Stomach (tissue), 19 donors: ENCODE measurements at places on chromosomes 2 and 18.

GRCh38 chr2:223585666-223586065 is 16.5 kb downstream of the SCG2 start:
- no peak for DNase-seq

DNA sequence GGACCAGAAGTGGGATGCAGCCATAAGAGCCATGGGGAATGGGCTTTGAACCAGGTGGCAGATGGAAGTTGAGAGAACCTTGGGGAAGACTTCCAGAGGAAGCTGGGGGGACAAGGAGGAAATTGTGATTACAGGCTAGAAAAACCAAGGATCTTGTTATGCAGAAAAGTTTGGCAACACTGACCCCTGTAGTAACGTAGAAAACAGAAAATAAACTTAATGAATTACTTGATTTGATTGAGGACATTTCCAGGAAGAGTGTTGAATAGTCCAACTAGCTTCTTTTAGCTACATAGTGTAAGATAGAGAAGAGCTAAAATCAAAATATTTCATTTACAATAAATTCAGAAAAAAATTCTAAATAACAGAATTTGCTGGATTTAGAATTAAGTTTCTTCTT is 91.9 kb upstream of the GPC1 start:
- DNase-seq = no peak

DNA sequence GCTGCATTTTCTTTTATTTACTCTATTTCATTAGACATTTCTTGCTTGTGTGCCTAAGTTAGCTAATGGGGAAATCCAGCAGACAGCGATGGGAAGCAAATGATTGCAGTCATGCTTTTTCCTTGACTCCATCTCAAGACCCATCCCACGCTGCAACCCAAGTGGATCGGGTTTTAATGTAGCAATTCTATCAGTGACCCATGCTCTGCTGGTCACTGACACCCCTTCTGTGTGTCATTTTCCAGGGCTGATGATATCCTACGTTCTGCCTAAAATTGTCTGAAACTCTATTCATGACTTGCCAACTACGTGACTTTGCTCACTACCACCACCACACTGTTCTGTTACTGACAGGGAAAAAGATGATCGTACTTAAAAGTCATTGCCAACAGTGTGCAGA is 129.8 kb downstream of the CCBE1 start:
- peak; percentile 30 for DNase-seq

- DNase-seq = peak; percentile 59
Measured at GRCh38 chr2:78263571-78263970, 741.4 kb upstream of the LRRTM4 start.

- no peak for DNase-seq
Measured at GRCh38 chr2:45275806-45276205, 266.6 kb upstream of the SIX2 start.

- DNase-seq = no peak
Measured at GRCh38 chr18:69209761-69210160, 190.9 kb upstream of the DOK6 start.

DNA sequence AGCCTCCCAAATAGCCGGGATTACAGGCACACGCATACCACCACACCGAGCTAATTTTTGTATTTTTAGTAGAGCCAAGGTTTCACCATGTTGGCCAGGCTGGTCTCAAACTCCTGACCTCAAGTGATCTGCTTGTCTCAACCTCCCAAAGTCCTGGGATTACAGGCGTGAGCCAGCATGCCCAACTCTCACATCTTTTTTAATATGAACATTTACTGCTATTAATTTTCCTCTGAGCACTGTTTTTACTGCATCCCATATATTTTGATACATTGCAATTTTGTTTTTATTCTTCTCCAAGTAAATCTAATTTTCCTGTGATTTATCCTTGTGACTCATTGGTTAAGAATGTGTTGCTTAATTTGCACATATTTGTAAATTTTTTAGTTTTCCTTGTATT is 9.5 kb upstream of the TANK start:
- DNase-seq = no peak

- DNase-seq = no peak
Measured at GRCh38 chr2:128498589-128498988, 179.9 kb upstream of the HS6ST1 start.

DNA sequence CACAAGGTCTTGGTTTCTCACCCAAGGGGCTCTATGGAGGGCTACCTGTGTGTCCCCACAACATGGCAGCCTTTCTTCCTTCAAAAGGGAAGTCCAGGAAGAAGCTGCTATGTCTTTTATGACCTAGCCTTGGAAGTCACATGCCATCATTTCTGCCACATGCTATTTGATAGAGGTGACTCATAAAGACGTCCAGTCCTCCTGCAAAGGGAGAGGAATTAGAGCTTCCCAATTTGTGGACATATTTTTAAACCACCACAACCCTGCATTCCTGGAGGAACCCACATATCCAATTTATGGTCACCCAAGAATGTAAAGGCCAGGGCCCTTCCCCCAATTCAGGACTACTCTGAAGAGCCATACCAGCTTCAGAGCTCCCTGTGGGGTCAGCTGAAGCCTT is 246.2 kb downstream of the CYP26B1 start:
- DNase-seq = no peak

DNA sequence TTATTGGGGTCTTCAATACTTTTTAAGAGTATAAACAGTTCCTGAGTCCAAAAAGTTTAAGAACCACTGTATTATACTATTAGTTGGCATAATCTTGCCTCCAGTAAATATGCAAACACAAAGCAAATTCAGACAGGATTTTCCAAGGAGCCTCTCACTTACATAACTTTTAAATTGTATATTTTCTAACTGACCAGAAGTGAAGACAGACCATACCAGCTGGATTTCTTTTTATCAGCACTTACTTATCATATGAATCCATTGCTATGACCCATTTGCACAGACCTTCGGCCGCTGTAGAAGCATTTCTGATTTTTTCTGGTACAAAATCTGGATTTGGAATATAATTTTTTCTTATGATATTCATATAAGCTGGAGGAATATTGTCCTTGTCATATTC is 200.1 kb downstream of the SLC39A10 start:
- no peak for DNase-seq

DNA sequence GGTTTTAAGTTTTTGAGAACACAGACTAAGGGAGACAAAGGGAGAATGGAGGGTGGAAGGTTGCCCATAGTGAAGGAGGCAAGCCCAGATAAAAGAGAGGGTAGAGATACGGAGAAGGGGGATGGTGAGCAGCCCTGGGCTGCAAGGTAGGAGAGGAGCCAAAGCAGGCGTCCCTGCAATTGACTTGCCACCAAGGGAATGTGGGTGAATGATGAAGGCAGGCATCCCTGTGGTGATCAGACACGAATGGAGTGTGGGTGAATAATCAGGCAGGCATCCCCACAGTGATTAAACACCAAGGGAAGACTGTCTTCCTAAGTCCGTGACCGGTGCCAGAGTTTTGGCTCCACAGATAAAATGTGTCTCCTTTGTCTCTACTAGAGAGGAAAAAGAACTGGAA is 16.5 kb upstream of the ALPK2 start:
- DNase-seq = no peak

- DNase-seq = no peak
Measured at GRCh38 chr2:53768242-53768542, 588 bp downstream of the CHAC2 start.

DNA sequence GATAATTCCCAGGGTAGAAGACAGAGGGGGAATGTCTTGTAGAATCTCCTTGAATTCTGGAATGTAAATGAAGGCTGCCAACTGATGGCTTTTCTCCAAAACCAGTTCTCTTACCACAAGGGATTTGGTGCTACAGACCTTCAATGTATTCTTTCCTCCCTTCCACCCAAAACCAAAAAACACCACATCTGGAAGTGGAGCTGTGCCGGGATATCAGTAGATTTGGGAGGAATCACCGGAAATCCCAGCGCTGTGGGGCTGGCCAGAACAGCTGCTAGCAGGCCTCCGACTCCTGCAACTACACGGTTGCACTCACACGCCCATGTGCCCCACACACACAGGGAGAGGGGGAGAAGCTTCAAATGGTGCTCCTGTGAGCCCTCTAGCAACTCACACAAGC is 45.7 kb downstream of the RPL31 start:
- no peak for DNase-seq

DNA sequence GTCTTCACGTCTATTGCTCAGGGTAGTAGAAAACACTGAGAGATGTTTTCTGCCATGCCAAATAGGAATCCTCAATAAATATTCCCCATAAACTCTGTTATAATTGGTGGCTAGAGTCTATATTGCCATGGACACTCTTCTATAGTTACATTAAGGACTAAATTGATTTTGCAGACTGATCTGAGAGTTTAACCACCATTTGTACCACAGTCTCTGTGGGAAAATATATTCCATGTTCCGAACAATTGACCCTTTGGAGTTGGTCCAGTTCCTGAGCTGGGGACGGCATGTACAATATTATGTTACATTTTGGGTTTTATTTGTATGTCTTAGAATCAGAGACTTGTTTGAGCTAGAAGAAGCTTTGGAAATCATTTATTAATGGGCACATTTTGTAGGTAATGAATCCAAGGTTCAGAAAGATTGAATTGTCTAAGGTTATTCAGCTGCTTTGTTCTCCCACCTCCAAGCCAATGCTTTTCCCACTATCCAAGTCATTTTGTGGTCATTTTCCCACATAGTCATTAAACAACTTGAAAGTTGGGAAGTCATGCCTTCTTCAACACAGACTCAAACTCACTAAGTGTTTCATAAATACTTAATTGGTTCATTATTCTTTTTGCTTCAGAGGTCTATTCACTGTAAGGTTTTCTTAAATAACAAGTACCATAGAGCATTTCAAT is 5.1 kb upstream of the PPP1CB start:
- no peak for DNase-seq

- no peak for DNase-seq
Measured at GRCh38 chr18:74898965-74899364, 301.3 kb downstream of the ZNF407 start.

- no peak for DNase-seq
Measured at GRCh38 chr2:71347517-71347916, 15.9 kb downstream of the ZNF638 start.

DNA sequence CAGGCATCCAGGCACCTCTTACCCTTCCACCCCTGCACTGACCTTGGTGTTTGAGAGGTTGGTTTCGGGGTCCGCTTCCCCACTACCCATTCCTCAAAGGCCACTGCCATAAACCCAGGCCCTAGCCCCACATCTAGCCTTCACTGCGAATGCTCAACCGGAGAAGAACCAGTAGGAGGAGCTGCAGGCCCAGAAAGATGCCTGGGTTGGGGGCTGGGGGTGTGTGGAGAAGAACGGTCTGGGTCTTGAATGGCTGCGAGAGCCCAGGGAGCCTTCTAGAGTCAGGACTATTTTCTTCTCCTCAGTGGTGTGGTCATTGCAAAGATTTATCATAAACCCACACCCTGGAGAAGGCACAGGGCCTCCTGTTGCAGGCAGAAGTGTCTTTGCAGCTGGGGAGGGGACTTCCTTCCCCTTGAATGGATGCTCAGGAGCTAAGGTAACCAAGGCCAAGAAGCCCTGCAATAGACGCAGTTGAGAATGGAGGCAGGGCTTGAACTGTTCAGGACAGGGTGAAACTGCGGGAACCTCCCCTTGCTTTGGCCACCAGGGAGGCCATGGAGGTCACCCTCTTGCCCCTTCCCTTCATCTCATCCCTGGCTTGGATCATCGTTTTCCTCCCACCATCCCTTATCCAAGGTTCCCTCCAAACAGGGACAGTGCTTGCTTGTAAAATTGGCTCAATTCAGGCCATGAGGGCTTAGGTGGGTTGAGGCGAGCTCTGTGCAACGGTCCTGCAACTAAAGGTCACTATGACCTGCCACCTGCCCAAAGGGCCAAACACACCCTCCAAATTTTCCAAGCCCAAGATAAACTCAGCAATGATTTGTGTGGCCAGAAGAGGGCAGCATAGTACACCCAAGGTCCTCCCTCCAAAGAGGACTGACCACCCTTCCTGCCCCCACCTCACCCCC is 20.9 kb downstream of the THNSL2 start:
- peak; percentile 78 for DNase-seq

- no peak for DNase-seq
Measured at GRCh38 chr2:66919286-66919685, 477.8 kb upstream of the ETAA1 start.

DNA sequence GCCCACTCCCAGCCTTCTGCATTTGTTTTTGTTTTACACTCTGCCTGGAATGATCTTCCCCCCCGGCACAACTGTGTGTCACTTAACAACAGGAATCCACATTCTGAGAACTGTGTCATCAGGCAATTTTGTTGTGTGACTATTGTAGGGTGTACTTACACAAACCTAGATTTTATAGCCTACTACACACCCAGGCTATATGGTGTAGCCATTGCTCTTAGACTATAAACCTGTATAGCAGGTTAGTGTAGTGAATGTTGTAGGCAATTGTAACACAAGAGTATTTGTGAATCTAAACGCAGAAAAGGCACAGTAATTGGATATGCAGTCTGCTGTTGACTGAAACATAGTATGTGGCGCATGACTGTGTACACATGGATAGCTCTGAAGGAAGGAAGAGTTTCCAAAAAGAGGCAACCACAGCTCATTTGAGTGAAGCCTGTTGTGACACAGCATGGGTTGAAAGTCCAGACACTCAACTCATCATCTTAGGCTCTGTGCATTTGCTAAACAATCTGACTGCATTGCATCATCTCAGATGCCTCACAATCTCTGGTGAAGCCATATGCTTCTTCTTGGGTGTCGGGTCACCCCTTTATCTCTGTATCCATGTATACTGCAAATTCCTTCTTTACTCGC is 506.6 kb upstream of the SPHKAP start:
- no peak for DNase-seq

GRCh38 chr2:45776160-45776955 is 124.9 kb downstream of the PRKCE start:
- DNase-seq = peak; percentile 70

DNA sequence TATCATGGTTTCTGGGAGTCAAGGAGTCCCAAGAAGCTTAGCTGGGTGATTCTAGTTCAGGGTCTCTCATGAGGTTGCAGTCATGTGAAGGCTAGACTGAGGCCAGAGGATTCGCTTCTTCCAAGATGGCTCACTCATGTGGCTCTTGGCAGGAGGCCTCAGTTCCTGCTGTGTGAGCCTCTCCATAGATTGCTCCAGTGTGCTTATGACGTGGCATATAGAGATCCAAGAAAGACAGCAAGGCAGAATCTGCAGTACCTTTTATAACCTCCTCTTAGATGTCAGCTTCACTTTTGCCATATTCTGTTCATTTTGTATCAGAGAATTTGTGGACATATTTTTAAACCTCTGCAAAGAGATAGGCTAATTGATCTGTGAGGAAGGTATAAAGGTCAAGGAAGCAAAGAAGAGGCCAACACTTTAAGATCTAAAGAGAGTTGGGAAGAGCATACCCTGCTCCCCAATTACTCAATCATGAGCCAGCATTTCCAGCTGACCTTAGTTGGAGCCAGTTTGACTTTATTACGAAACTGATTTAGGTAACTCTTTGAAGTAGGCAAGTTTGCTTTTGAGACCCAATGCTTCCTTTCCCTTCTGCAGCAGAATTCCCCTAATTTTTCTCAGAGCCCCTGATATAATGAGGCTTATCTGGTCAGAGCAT is 134.7 kb downstream of the EML6 start:
- no peak for DNase-seq

DNA sequence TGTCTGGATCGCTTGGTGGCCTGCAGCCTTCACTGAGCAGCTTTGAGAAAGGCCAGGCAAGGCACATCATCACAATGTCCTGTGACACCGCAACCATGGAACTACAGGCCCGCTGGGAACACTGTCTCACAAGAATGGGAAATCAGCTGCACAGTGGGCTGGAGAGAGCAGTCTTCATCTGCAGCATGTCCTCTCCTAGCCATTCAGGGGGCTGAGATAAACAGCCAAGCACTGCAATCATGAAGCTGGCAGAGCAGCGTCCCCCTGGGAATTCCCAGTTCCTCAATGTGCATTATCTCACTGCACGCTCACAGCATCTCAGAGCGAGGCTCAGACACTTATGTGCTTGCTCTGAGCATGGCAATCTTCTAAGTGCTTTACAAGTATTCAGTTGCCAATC is 1.9 kb downstream of the CMPK2 start:
- DNase-seq = no peak
